ENCODE measurements at places on chromosomes 1 and 21.

DNA sequence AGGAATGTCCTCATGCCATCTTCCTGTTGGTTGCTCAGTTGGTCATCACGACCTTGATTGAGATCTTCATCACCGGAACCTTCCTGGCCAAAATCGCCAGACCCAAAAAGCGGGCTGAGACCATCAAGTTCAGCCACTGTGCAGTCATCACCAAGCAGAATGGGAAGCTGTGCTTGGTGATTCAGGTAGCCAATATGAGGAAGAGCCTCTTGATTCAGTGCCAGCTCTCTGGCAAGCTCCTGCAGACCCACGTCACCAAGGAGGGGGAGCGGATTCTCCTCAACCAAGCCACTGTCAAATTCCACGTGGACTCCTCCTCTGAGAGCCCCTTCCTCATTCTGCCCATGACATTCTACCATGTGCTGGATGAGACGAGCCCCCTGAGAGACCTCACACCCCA, 42.9 kb downstream of the KCNJ15 start:
- no peak for DNase-seq

- no peak for DNase-seq
Observed at GRCh38 chr1:29579821-29580425, 343.6 kb downstream of the PTPRU start.

GRCh38 chr21:42569732-42570301, 56.2 kb downstream of the SLC37A1 start:
- no peak for DNase-seq

- DNase-seq: no peak
Observed at GRCh38 chr1:103333141-103333540, 192.4 kb upstream of the RNPC3 start.

GRCh38 chr1:35557118-35557610, at the start of gene KIAA0319L:
Gene KIAA0319L (minus strand): TSS chr1:35557403. CDS start chr1:35554491, 2,912 bp downstream.
- DNase-seq: no peak
